Activated CD4-positive, alpha-beta memory T cell treated with anti-CD3 and anti-CD28 coated beads, Interleukin-2, amount 10 ng/mL, durations not matched to agents 7 days and 5 days (primary cell): ENCODE measurements at places on chromosomes 11 and 22.

DNA sequence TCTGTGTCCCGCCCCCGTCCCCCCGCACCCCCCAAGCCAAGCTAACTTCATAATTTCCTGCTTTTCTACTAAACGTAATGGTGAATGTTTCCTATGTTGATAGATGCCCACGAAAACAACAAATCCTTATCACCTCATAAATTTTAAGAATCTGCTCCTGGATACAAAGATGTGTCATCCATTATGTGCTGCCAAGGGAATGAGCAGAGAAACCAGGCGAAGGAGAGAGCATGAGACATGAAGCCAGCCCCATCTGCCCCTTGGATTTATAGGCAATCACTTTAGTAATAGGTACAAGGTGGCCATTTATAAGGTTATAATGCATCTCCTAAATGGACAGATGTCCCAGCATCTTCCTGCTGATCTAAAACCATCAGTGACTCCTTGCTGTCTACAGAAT, 30.3 kb downstream of the LAYN start:
- no peak for DNase-seq

GRCh38 chr22:23092217-23092955, 22.1 kb downstream of the GNAZ start:
- DNase-seq: no peak

DNA sequence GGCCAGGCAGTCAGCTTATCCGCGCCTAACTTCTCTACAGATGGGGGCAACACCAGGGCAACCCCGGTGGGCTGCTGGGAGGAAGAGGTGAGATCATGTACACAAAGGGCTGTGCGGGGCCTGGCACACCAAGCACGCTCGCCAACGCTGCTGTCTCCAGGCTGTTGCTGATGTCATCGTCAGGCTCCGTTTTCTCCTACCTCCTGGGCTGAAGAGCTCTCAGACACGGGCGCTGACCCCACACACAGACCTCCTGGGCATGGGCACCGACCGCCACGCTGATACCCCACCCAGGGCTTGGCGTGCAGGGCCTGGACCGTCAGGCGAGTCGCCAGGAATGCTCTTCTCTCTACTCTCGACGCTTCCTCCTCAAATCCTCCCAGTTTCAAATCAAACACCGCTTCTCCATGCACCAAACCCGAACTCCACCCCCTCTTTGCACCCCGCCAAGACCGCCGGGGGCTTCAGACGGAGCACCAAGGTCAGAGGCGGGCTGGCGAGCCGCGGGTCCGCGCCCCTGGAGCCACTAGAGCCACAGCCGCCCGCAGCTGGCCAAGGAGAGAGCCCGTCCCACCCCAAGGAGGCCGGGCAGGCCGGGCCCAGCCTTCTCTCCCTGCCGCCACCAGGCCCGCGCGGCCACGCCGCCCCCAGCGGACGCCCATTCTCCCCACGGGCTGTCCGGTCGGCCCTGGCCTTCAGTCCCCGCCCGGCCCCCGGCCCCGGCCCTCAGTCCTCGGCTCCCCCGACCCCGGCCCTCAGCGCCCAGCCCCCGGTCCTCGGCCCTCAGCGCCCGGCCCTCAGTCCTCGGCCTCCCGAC, 772 bp downstream of the SBF1 start:
- peak; percentile 57 for DNase-seq

GRCh38 chr11:819129-819931, 616 bp downstream of the PNPLA2 start:
- peak; percentile 91 for DNase-seq

DNA sequence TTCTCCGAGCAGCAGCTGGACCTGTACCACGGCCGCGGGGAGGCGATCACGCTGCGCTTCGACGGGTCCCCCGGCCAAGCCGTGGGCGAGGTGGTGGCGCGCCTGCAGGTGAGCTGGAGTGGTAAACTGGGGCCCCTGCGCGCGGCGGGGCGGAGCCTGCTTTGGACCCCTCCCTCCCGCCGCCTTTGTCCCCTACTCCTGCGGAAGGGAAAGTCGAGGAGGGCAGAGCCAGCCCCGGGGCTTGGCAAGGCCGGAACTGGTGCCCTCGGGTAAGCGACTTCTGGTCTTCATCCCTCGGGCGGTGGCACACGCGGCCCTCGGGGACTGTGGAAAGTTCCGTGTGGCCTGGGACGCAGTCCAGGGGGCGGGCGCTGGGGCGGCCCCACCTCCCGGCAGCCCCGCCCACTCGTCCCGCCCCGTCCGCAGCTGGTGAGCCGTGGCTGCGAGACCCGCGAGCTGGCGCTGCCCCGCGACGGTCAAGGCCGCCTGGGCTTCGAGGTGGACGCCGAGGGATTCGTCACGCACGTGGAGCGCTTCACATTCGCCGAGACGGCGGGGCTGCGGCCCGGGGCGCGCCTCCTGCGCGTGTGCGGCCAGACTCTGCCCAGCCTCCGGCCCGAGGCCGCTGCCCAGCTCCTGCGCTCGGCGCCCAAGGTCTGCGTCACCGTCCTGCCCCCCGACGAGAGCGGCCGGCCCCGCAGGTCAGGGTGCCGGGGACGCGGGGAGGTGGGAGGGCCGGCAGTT, 9.2 kb downstream of the SIPA1 start:
- DNase-seq: no peak

DNA sequence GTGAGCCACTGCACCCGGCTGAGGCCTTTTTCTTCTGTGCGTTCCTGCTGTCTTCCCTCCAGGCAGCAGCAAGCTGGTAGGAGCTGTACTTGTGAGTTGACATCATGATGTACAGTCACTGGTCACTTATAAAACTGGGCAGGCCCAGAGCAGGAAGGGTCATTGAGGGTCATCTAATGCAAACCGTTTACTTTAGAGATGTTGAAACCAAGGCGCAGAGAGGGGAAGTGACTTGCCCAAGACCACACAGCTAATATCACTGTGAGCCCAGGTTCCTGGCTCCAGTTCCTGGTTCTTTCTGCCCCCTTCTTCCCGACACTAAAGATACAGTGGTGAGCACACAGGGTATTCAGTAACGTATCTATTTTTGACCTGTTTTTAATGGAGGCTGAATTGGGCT, 27.3 kb downstream of the PTPRJ start:
- DNase-seq: no peak

GRCh38 chr22:44780876-44781449, 28.6 kb downstream of the ARHGAP8 start:
- DNase-seq: no peak

GRCh38 chr11:33557201-33557600, 143.4 kb downstream of the C11orf91 start:
- no peak for DNase-seq

GRCh38 chr22:41302021-41302767, 869 bp downstream of the ZC3H7B start:
- DNase-seq: no peak

DNA sequence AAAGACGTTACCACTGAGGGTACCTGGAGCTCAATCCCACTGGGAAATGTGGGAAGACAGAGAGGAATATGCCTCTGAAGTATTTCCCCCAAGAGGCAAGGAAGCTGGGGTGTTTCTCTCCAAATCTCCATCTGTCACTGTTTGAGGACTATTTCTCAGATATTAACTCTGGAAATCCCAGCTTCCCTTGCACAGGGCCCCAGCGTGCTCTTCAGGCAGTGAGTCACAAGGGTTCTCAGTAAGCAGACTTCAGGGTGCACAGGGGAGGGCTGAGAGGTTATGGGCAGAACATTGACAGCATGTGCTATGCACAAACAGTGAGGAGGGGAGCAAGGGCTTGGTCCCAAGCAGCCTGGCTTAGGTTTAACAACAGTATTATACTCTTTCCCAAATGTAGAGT, 60.9 kb upstream of the EED start:
- no peak for DNase-seq

GRCh38 chr11:134466610-134467567, 54.8 kb upstream of the B3GAT1 start:
- no peak for DNase-seq

DNA sequence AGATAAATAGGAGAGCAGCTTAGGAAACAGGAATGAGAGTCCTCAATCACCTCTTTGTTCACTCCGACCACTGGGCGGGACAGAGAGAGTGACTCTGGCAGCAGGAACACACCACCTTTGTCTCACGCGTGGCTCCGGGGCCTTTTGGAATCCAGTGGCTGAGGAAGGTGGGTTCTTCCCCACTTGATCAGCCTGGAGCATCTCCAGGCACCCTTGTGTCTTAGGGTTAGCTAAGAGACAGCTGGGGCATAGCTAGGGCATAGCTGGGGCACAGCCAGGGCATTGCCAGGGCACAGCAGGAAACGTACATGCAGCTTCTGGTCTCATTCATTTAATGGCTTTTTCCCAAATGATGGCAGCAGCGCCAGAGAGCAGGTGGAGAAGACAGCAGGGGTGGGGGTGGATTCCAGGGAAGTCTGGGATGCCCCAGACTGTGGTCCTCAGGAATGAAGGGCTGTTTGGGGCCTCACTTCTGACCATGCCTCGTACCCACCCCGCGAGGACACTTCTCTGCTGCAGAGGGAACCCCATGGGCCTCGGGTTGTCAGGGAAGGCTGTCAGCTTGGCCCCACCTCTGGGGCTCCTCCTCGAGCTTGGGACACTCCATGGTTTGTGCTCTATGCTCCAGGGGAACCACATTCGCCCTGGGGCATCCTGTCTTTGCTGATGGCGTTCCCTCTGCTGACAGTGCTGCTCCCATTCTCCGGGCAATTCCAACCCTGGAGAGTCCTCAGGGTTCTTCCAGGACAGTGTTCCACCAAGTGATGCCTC, 30.4 kb upstream of the SHANK2 start:
- no peak for DNase-seq

- DNase-seq: no peak
Measured at GRCh38 chr11:111776398-111777093, 10.4 kb upstream of the PPP2R1B start.

DNA sequence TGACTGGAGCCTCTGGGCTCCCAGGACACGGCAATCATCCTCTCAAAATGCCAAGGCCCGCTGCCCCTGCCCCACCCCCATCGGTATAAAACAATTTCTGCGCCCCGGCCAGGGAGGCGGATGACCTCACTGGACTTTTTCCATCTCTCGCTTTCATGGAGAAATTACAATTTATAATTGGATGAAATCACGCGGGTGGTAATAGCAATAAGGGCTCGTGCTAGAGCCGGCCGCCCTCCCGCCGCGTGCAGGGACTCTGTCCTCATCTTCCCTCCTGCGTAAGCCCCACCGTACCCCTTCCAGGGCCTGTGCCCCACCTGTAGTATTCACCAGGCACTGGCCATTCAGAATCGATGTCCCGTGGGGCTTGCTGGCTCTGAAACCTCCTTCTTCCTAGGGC, 64.5 kb downstream of the MACROD1 start:
- no peak for DNase-seq

DNA sequence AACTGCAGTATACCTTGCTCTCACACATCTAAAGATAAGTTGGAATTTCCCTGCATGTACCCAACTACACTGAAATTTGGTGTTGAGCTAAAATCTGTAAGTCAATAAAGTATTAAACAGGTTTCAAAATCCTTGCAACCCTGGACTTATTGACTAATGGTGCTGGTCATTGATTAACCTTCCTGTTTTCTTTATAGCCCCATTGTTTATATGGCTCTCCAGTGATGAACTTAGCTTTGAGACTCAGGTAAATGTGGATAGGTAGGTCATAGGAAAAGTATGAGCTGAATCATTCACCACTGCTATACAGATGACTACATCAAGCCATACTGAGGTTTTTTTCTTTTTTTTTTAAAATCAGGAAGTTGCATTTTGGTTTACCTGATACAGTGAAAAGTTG, 132.7 kb downstream of the FAT3 start:
- DNase-seq: no peak

DNA sequence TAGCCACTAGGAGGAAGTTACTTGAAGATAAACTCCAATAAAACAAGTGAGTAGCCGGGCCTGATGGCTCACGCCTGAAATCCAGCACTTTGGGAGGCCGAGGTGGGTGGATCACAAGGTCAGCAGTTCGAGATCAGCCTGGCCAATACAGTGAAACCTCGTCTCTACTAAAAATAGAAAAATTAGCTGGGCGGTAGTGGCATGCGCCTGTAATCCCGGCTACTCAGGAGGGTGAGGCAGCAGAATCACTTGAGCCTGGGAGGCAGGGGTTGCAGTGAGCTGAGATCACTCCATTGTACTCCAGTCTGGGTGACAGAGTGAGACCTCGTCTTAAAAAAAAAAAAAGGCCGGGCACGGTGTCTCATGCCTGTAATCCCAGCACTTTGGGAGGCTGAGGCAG, 34.0 kb upstream of the CLPB start:
- no peak for DNase-seq

- no peak for DNase-seq
Measured at GRCh38 chr22:37487571-37487970, 1.4 kb upstream of the MFNG start.

GRCh38 chr11:128626913-128627665, 39.7 kb upstream of the ETS1 start:
- no peak for DNase-seq
